ENCODE measurements at places on chromosomes 6 and 20.
A peak's percentile ranks its signal among the peaks of the same experiment; 100 is the strongest.

DNA sequence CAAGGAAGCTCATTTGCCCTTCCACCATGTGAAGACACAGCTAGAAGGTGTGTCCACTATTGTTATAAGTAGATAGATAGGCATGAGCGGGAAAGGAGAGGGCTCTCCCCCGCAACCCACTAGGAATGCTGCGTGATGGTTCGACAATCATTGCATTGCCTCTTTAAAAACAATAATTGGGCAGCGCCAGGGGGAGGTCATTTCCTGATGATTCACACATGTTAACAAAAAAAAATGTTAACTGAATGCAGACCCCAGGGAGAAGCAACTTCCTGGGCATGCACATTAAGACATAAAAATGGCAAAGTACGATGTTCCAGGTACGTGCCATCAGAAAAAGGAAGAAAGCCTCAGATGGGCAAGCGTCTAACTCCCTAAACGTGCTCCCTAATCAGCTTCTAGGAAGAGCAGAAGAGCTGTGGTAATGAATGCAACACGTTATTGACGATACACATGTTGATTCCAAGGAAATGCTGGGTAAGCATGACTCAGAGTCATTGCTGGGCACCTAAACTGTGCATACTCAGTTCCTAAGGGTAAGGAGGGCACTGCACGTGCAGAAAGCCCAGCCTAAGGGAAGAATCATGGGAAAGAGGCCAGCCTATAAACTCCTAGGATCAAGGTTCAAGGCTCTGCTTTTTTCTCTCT is 113.7 kb downstream of the FAM217A start:
- DNase-seq, result no peak

DNA sequence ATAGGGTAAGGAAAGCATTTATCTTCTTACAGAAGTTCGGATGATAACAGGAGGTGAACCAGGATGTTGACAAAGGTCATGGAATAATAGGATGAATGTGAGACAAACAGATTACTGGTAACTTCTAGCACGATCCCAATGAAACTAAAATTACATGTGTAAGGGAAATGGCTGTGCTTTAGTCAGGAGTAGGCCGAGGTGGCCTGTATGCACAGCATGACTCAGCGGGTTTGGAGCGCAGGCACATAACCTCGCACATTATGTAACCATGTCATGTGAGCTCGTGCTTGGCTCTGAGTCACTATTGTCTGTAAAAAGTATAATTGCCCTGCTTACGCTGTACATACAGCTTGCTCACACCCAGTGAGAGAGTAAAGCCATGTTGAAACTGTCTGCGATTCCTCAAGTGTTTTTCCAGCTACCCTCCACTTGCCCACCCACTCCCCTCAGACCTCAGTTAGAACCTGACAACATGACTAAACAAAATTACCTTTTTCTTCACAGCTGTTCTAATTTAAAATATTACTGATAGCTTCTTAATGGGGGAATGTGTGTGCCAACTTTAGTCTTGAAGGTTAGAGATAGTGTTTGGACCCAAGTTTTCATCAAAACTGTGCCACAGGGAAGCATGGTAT is 8.2 kb downstream of the CYB5R4 start:
- DNase-seq, result peak; percentile 57

GRCh38 chr6:111124406-111124805 is 37.1 kb downstream of the SLC16A10 start:
- DNase-seq, result no peak

- DNase-seq, result no peak
These were observed 12.9 kb downstream of the CDYL start for GRCh38 chr6:4788953-4789584.

DNA sequence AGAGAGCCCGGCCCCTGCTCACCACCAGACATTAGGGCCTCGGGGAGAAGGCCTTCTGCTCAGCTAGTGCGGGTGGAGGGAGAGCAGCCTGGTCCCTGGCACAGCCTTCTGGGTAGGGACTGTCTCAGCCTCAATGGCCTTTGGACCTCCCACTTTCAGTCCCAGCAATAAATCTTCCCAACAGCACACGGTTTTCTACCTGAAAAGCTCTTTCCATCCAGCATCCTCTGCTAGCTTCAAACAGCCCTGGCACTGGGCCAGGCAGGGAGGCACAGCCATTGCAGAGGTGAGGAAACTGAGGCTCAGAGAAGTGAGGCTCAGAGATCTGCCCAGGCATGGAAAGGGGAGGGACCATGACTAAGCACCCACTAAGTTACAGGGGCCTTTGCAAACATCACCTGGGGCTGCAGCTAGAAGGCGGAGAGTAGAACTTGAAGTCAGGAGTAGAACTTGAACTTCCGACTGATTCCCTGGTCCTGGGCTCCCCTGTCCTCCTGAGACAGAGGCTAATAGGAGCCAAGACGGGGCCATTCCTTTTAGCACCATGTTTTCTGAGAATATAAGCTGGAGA is 43.9 kb upstream of the NOL4L start:
- no peak for DNase-seq

All from NCI-H2171 (cell line).